ENCODE measurements at places on chromosomes 4 and X.
A peak's percentile ranks its signal among the peaks of the same experiment; 100 is the strongest.

GRCh38 chrX:20980426-20980825 is 393.8 kb upstream of the CNKSR2 start:
- no peak for DNase-seq

- DNase-seq: no peak
Observed at GRCh38 chr4:55854129-55854528, 681 bp downstream of the EXOC1 start.

- no peak for DNase-seq
Observed at GRCh38 chr4:43242606-43243005, 350.1 kb downstream of the GRXCR1 start.

GRCh38 chrX:11267425-11267824 is 25.8 kb upstream of the AMELX start:
- no peak for DNase-seq

GRCh38 chrX:118975831-118976598 is 1.6 kb downstream of the LONRF3 start:
- DNase-seq: peak; percentile 86

GRCh38 chrX:68345025-68345424 is 88.3 kb downstream of the OPHN1 start:
- DNase-seq: no peak

DNA sequence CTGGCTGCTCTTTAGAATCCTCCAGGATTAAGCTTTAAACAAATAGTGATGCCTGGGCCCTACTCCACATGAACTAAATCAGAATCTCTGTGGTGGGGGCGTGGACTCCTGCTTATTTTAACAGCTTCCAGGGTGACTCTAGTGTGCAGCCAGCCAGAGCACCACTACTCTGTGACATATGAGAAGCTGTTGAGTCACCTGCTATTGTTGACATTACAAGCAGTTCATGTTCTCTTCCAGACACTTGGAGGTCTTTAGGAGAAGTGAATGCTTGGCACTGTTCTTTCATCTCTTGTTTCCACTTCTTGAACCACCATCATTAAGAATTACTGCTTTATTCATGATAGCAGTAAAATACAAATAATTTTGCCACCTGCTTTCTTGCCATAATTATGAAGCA is 426 bp upstream of the C4orf51 start:
- DNase-seq: peak; percentile 51

DNA sequence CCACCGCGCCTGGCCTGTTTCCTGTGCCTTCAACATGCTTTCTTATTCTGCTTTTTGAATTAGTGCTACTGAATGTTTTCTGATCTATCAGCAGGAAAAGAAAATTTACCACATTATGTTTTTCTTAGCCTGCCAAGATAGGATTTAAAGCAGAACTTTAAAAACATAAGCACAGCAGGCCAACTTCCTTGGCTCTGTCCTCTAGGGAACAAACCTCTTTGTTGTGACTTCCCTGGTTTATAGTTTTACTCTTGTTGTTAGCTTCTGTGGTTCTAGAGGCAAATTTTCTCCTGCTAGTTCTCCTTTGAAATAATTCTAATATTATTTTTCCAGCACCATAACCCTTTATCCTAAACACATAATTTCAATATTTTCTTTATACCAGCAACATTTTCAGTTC is 605.1 kb downstream of the ADGRL3 start:
- DNase-seq: no peak

DNA sequence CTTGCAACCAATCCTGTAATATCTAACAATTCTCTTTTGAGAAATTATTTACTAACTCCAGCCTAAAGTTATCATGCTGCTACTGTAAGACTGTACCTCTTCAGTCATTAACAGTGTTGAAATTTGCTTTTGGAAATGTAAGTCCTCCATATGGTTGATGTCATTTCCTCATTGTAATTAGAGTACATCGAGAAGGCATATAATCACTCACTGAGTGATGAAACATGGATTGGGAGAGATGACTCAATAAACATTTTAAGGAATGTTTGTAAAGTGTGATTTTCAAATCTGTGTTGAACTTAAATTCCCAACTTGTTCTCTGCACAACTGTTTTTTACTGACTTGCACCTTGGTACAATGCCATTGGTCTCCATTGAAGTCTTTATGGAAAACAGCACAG is 61.2 kb downstream of the HMGB2 start:
- DNase-seq: no peak

DNA sequence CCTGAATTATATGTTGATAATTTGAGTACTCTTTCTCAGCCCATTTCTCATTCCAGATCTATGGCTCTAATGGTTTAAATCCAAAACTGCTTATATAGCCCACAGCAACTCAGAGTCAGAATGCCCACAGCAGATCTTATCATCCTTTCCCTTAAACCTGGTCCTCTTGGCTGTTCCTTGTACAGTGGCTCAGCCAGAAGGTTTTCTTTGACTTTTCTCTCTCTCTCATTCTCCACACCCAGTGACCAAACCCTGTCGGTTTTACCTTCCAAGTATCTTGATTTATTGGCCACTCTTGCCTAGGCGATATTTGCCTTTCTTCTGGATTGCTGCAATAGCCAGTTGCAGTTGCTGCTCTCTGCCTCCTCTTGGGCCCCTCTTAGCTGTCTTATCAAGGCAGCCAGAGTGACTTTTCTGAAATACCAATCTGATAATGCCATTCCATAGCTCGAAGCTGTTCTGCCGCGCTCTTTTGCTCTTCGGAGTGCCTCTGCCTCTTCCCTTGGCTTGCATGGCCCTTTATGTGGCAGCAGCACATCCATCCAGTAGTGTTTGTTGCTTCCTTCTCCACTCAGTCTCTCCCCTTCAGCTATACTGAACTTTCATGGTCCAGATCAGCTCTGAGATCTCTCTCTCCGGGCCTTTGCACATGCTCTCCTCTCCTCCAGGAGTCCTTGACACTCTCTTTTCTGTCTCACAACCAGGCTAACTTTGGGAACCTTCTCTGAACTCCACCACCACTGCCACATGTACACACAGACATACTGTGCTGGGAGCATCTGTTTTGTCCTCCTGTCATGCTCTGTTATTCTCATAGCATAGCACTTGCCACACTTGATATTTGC is 11.8 kb downstream of the GAB1 start:
- no peak for DNase-seq

GRCh38 chrX:136496186-136496763 is 1.1 kb upstream of the HTATSF1 start:
- no peak for DNase-seq

DNA sequence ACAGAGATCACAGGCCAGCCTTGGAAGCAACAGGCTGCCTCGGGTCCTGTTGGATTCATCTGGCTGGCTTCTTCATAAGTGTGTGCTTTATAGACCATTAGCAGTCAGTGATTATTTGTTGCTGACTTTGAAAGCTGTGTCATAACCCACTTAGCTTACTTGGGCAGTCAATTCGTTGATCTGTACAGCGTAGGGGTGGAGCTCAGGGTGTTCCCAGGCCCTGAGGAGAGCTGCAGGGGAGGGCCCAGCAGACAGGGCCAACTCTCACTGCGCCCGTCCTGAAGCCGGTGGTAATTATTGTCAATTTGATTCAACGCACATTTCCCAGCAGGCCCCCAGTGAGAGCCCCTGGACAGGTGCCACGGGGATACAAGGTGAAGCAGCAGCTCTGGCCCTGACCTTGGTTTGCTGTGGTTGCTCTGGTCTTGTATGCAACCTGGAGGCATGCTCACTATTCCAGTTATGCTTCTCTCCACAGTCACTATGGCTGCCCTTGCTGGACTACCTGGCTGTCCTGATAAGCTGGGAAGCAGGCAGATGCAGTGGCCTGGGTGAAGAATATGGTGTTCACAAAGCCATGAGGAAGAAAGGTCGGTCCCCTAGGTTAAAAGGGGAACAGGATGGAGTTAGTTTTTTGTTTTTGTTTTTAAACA is 40.1 kb upstream of the HMGB3 start:
- DNase-seq: no peak

DNA sequence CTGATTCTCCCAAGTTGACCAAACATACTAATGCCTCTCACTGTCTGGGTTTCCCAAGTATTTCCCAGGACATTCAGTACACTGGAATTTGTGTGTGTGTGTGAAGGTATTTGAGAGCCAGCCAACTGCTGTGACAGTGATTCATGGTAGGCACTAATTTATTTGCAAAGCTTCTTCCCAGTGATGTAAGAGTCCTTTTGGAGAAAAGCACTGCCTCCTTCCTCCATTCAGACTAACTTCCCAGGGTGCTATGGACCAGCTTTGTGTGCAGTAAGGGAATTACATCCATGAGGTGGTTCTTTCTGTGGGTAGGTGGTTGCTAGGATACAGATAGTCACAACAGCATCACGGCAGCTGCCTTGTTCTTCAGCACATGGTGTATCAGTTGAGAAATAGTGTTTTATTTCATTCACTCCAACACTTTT is 8.7 kb downstream of the EGF start:
- peak; percentile 82 for DNase-seq

- no peak for DNase-seq
Observed at GRCh38 chr4:117893207-117893606, 141.1 kb upstream of the NDST3 start.

- no peak for DNase-seq
Observed at GRCh38 chr4:106409901-106410889, 41.6 kb upstream of the GIMD1 start.

DNA sequence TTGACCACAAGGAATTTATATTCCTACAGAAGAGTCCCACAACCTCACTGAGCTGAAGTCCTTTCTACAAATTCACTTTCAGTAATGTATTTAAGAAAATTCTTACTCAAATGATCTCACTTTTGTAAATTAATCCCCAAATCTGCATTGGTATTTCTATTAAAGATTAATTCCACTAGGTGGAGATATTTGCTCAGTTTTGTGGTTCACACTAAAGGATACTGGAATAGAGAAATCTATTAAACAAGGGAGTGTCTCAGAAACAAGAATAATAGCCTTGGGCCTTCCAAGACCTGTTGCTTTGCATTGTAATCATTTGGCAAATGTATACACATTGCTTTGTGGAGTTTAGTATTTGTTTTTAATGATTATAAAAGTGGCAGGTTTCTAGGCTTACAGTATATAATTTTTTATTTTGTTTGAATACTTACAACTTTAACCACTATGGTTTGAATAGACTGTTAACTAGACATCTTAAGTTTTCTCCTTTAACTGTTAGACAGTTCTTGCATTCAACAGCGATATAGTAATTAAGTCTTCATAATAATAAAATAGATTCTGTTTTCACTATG is 25.9 kb downstream of the CFAP299 start:
- no peak for DNase-seq

GRCh38 chrX:9433596-9433995 is 31.3 kb upstream of the TBL1X start:
- DNase-seq: no peak

- peak; percentile 83 for DNase-seq
Observed at GRCh38 chrX:22246620-22247019, 26.1 kb upstream of the CBLL2 start.

GRCh38 chr4:174134361-174134760 is 149.1 kb downstream of the FBXO8 start:
- DNase-seq: no peak

DNA sequence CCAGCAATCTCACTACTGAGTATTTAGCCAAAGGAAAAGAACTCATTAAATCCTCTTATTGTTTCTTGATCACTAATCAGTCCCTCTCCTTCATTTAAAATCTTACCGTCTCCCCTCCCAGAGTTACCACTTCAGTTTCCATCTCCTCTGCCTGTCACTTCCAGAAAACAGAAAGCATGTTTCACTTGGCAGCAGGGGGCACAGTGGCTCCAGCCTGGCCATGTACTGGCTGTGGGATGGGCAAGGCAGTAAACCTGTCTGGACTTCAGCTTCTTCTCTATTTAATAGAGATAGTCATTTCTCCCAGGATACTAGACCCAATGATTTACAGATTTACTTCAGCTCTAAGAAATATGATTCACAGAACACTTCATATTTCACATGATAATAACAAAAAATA is 63.2 kb downstream of the CD40LG start:
- DNase-seq: peak; percentile 44

DNA sequence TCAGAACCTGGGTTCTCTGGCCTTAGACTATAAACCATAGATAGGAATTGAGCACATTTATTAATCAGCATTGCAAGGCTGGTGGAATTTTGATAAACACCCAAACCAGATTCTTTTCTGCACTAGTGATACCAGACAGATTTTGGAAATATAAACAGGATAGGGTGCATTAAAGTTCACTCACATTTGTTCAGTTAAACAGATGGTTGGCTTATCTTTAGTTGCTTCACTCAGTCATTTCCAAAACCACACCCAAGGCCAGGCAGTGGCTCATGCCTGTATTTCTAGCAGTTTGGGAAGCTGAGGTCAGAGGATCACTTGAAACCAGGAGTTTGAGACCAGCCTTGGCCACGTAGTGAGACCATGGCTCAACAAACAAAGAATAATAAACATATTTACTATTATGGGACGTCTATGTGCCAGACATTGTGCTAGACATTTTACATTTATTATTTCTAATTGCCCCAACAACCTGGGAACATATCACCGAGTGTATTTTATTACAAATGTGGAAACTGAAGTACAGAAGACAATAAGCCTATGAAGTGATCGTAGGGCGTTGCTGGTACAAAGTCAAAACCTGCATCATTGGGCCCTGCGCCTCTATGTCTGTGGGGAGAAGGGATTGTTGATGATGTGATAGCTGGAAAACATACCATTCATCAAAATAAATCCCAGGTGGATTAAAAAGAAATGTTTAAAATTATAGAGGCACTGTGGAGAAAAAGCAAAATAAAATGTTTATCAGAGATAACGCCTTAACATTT is 15.0 kb downstream of the ADD1 start:
- DNase-seq: no peak

GRCh38 chr4:20983763-20984575 is 283.7 kb downstream of the PACRGL start:
- DNase-seq: no peak

- DNase-seq: no peak
Observed at GRCh38 chr4:81506731-81507130, 35.0 kb upstream of the RASGEF1B start.

GRCh38 chr4:83281307-83281706 is 3.3 kb downstream of the COQ2 start:
- DNase-seq: no peak

GRCh38 chr4:183540410-183541009 is 35.7 kb downstream of the ING2 start:
- DNase-seq: no peak

DNA sequence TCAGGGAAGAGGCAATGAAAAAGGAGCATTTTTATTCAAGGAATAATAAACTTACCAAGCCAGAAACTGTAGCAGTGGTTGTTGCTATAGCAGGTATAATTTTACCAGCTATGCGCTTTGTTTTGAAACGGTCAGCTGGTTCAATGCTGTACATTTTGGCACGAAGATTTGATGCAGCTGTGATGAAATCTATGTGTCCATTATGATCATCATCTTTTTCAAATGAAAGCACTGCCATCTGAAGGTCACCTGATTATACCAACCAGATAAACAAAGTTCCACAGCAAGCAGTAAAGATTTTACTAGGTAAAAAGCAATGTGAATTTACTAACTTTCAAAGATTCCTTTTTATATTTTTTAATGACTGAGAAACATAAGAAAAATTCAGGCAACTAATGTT is 66.4 kb downstream of the STAP1 start:
- no peak for DNase-seq

GRCh38 chrX:154828016-154828408 is 6.5 kb downstream of the SMIM9 start:
- no peak for DNase-seq

DNA sequence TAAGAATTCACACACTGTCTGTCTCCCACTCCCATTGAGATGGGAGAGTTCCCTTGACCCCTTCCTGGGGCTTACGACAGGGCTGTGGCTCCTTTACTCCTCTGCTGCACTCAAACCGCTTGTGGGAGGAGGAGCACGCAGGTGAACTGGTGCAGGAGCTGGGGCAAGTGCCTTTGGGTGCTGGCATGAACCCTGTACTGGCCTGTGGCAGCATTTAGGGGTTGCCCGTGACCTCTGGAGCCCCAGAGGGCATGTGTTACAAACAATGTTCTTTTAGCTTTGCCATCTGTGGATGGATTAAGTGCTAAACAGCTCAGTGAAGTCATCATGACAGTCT is 21.8 kb upstream of the FTHL17 start:
- DNase-seq: no peak
